Motor neuron (in vitro differentiated cells): ENCODE measurements at places on chromosomes 1 and 21.

DNA sequence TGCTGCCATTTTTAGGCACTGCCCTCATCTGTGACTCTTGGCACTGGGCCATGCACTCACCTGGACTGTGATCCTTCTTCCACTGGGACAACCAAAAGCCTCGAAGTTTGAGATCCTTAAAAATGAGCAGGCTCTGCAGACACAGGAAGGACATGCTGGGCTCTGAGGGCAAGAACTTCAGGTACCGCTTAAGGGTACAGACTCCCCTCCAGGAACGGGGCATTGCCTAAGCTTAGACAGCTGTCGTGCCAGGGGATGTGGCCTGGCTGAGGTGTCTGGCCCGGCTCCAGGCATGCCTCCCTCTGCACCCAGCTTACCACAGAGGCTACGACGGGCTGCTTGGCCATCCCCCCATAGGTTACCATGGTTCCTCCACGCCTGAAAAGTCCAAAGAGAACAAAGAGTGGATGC is 14.2 kb upstream of the SRSF4 start:
- ATAC-seq, result no peak

GRCh38 chr1:5164158-5164557 is 509.7 kb downstream of the AJAP1 start:
- no peak for ATAC-seq

- ATAC-seq, result no peak
Observed at GRCh38 chr1:246599315-246599714, 33.1 kb downstream of the CNST start.

DNA sequence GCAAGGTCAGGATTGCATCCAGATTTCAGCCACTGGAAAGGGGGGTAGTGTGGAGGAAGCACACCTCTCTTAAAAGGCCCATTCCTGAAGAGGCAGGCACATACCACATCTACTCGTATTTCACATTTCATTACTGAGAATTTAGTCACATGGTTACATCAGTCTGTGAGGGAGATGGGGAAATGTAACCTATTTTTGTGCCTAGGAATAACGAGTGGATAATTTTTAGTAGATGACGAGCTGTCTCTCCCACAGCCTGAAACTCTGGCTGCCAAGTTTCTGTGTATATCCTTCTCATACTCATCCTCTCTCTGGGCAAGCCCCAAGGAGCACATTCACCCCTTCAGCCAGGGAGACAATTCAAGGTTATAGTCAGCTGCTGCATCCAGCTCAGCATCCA is 10.3 kb upstream of the C21orf91 start:
- no peak for ATAC-seq

DNA sequence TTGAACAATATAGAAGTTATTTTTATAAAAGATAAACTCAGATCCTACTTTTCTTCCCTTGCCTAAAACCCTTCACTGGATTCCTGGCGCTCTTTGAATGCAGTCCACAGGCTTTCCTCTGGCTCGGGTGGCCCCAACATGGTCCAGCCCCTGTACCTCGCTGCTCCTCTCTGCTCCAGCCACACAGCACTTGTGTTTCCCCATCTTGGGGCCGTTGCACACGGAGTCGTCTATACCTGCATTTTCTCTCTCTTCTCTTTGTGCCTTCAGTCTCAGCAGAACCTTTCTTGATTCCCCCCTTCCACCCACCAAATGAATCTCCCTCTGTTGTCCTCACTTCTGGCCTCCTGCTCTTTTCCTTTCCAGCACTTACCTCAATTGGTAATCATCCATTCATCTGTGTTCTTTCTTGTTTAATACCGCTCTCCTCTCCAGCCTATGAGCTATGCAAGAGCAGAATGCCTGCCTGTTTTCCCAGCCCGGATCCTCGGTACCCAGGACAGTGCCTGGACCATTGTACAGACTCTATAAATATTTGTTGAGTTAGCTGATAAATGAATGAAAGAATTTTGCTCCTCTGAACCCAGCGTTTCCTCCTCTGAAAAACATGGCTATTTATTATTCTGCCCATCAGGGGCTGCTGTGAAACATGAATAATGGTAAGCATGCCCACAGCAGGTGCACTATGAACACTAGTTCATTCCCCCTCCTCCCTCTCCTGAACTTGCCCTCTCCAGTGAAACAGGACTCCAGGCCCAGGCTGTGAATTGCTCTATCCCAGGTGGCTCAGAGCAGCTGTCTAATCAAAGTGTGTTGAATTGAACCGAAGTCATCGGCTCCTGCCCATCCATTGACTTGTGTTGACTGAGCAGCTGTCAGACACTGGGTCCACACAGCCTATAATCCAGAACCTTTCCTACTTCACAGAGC is 266.9 kb downstream of the PTPRU start:
- ATAC-seq, result peak; percentile 30

DNA sequence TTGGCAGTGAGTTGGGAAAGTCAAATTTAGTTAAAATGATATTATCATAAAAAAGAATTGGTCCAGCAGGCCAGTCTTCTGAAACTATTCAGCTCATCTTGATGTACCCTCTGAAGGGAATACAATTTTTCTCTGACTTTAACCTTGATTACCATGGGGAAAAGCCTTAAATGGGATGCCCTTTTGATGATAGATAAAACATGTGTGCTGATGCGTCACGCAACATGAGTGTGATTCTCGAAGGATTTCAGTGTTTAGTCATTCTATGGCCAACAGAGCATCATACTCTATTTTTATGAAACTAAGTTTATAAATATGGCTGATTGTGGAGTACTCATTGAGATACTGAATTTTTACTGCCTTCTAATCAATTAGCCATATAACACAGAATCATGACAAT is 171.5 kb downstream of the ZNF281 start:
- ATAC-seq, result no peak

- ATAC-seq, result peak; percentile 86
Observed at GRCh38 chr1:203103216-203103615, 17.4 kb upstream of the MYOG start.

GRCh38 chr1:203089001-203089650 is 3.3 kb upstream of the MYOG start:
- ATAC-seq, result no peak

DNA sequence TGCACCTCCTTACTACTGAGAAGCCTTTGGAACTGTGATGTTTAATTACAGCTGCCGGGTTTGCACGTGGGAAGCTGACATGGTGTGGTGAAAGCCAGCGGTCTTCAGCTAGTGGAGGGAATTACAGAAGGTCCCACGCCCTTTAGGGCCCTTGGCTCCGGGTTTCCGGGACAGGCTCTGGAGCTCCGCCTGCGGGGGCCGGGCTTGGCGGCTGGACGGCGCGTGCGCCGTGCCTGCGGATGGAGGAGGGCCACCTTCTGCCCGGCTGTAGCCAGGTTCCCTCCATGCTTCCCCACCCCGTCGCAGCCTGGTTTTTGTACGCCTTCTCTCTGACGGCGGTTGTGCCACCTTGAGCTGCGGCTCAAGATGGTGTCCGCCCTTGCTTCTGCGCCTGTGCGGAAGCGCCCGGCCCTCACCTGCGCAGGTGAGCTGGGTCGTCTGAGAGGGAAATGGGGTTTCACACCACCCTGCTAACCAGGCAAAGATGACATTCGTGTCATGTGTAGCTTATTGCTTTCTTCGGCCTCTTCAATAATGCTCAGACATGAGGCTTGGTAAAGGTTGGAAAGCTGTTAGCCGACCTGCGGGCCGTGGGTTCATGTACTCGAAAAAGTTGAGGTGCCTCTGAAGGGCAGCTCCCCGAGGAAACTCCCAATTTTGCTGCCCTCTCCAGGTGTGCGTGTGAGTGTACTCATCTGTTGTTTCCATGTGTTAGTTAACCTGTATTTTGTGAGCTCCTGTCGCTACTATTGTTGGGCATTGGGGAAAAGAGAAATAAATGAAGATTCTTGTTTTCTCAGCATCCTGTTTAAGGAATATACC is 36.6 kb upstream of the OPRD1 start:
- ATAC-seq, result peak; percentile 25

DNA sequence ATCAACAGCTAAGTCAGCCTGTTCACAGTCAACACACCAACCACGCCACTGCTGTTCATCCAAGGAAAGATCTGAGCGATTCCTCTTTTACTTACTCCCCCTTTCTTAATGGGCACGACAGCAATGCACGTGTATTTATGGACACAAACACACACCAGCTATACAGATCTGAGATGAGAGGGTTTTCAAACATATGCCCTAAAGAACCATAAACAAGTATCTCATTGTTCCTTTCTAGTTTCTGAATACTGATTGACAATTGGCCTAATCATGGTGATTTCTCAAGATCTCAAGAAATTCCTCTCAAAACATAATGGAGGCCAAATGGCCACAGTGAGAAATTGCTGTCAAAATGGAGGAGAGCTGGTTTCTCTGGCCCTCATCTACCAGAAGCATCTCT is 18.0 kb downstream of the TOR3A start:
- no peak for ATAC-seq

- no peak for ATAC-seq
Observed at GRCh38 chr1:219548386-219548785, 64.5 kb downstream of the ZC3H11B start.

- ATAC-seq, result no peak
Observed at GRCh38 chr1:7335224-7335879, 435.7 kb upstream of the VAMP3 start.

DNA sequence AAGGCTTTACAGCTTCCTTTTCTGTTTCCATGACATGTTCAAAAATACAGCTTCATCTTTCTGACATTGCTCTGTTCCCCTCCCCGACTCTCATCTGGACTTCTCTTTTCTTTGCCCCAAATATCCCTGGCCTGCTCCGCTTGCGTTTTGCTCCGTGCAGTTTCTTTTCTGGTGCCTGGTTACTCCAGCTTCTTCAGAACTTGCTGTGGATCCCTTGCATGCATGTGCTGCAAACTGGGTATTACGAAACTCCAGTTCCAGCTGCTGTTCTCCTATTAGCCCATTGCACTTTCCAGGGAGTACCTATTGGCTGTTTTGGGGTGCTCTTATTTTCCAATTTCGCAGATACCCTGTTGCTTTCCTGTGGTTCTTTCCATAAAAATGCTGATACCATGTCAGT is 9.9 kb upstream of the NDC1 start:
- no peak for ATAC-seq

- ATAC-seq, result peak; percentile 57
Observed at GRCh38 chr1:180255536-180256340, 25.7 kb downstream of the LHX4 start.

- no peak for ATAC-seq
Observed at GRCh38 chr1:244368279-244368678, 83.4 kb downstream of the ADSS2 start.

GRCh38 chr1:237527761-237528160 is 363.0 kb downstream of the ZP4 start:
- no peak for ATAC-seq

DNA sequence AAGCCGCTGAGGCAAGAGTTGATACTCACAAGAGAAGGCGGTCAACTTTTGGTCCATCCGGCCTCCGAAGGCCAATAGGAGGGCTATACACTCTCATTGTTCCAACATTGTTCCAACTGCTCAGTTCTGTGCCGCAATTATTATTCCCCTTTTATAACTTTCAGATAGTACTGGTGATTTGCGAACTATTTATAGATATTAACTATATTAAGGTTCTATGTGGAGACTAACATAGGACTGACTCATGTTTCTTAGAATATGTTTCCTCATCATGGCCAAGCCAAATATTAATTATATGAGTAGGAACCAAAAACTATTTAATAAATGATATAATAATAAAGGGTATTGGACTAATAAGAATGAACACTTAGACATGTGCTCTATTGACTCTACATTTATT is 96.7 kb upstream of the LBR start:
- ATAC-seq, result no peak

GRCh38 chr1:176692988-176693696 is 230.2 kb downstream of the PAPPA2 start:
- no peak for ATAC-seq

DNA sequence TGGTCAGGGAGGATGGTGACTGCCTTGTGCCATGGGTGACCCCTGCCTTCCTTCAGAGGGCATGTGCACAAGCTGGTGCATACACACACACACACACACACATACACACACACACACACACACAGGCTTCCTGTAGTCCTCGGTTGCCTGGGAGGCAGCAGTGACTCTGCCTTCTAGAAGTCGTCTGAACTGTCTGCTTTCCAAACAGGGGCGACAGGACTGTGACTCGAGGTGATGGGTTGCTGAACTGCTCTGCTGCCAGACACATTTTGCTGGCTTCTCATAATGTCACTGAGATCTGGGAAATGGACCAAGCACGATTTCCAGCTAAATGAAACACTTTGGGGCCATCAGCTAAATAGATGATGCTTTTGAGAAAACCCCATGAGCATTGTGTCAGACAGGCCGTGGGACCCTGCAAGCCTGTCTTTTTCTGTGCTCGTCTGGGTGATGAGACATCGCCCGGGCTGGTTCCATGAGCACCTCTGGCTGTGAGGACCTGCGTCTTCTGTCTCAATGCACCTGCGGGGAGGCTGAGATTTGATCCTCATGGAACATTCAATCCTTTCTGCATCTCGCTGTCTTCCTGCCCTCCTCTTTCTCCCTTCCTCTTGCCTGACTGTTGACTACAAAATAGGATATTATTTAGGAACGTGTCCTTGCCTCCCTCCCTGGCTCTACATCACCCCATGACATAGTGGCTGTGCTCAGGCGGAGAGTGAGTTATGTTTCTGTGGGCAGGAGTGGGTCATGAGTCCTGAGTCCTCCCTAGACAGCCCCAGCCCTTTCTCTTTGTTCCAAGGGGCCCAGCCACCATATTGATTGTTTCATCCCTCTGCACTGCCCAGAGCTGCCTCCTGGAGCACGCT is 436.8 kb downstream of the CAMTA1 start:
- ATAC-seq, result peak; percentile 62

DNA sequence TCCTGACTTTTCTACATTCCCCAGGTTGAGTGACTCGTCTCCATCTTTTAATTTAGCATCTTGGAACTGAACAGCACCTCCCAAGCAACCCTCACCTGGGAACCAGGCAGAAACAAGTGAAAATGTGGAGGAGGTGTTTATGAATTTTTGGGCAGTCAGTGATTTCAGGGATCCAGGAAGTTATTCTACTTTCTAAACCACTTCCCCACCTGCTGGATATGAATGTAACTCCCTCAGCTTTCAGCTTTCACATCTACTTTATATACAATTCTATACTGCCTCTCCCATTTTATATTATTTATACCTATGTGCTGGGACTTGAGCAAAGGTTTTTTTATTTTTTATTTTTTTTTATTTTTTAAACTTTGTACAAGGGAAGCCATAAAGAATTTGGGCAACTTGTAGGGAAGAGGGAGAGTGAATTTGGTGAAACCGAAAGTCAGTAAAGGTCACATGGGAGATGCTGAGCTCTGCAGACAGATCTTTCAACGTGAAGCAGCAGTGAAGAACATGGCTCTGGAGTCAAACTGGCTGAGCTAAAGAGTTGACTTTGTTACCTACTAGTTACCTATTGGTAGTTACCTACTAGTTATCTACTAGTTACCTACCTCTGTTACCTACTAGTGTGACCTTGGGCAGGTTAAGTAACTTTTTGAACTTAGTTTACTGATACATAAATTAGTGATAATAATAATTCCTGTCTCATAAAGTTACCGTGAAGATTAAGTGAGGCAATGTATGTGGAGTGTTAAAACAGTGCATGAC is 45.5 kb downstream of the DDR2 start:
- no peak for ATAC-seq

GRCh38 chr21:23108533-23108932 is 2110.3 kb downstream of the NCAM2 start:
- ATAC-seq, result peak; percentile 80
